Stimulated activated effector memory CD8-positive, alpha-beta T cell treated with anti-CD3 and anti-CD28 coated beads, Interleukin-12 subunit alpha, Interleukin-12 subunit beta, amount 100 ng/mL, for 72 hours (primary cell): ENCODE measurements at places on chromosomes 7 and 10.
A peak's percentile ranks its signal among the peaks of the same experiment; 100 is the strongest.

DNA sequence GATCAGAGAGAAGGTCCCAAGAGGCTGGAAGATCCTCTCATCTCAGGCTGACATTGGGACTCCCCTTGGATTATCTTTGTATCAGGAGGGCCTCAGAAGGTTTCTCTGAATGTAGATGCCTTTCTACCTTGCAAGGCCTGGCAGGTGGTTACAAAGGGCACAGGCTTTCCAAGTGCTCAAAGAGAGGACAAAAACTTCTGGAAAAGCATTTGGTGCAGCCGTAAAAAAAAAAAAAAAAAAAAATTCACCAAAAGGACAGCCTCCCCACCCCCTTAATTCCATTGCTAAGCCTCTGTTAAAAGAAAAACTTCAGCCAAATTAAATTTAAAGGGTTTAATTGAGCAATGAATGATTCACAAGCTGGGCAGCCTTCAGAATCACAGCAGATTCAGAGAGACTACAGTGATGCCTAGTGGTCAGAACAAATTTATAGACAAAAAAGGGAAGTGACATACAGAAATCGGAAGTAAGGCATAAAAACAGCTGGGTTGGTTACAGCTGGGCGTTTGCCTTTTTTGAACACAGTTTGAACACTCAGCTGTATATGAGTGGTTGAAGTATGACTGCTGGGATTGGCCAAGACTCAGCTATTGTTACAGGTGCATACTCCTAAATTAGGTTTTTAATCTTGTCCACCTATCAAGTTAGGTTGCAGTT, 42.5 kb upstream of the LRGUK start:
- no peak for DNase-seq

GRCh38 chr7:20064974-20065862, 152.0 kb downstream of the MACC1 start:
- no peak for DNase-seq

DNA sequence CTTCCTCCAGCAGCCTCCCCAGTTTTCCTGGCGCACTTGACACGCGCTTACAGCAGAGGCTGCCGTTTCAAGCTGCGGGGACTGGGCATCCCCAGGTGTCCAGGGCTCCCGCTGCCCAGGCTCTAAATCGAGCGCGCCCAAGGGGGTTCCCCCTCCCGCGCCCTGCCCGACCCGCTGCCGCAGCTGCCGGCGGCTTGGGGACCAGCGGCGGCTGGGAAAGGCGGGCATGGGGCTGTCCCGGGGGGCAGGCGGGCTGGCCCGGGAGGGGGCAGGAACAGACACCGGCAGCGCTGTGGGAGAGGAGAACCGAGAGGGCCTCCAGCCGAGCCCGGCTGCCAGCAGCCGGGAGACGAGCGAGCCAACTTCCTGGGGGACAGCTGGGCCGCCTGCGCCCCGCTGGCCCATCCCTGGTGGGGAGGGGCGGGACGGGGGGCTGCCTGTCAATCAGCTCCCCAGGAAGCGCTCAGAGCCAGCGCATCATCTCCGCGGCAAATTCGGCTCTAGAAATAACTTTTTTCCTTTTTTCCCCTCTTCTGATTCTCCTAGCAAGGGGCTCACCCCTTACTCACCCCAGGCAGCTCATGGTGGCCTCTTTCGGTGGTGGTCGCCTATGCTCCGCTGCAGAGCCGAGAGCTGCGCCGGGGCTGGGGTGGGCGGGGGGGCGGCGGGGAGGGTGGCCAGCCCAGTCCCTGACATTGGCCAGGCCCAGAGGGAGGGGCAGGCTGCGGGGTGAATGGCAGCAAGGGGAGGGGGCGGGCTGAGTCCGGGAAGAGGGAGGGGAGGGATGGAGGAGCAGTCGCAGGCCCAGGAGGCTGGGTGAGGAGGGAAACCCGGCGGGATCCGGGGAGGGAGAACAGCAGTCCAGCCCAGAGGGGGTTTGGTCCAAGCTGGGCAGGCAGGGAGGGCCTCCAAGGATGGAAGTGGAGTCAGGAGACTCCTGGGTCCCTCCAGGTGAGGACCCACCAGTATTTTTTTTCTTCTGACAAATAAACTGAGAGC, 14.7 kb downstream of the GRID2IP start:
- no peak for DNase-seq

DNA sequence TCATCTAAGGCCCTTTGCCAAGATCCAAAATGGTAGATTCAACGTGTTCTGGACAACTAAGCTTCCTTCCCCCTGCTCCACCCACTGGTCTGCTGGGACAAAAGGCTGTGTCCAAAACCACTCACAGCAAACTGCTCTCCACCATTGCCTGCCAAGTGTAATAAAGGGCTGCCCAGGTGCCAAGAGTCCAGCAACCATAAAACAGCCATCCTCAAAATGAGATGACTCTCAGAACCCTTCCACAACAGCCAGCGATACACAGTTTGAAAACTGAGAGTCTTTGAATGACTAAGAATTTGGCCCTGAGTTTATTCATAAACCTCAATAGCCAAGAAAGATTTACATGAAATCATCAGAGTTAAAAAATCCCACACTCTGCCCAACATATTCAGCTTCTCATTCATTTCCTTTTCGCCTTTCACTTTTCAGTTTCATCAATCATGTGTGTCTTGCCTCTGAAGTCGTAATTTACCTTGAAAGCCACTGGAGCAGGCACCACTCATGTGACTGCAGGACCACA, 658.1 kb upstream of the MGMT start:
- DNase-seq, result no peak

DNA sequence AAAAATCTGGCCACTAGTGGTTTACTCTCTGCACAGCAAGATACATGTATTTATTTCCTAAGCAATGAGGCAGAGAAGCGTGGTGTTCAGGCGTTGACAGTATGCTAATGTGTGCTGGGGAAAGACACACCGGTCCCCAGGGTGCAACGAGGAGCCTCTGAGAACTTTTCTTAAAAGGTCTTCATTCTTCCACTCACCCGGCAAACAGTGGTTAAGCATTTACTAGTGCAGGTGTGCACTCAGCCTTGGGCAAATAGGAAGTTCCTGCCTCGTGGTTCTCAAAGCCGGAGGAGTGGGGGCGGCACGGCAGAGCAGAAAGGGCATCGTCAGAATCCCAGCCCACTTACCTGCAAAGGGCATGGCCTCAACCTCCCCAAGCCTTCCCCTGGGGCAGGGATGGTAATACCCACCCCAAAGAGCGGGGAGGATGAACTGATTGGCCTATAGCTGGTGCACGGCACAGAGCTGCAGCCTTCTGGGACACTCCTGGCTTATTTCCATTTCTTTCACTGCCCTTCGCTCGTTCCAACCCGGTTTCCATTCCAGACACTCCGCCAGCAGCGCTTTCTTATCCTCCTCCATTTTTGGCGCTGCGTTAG, 184.3 kb upstream of the CTBP2 start:
- DNase-seq, result no peak

DNA sequence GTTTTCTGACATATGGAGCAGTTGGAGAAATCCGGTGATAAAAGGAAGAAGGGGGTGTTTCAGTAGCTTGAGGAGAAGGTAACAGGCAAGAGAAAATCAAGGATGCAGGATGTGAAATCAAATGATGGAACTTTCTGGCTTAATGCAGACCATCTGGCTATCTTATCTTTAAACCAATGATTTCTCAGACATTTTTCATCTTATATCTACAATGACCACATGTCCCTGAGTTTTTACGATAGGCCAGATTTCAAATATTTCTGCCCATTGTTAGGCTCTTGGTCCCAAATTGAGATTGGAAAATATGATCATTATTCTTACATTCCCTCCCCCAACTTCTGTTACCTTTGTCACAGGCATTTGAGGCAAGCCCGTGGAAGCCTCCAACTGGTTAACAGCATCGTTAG, 486.8 kb downstream of the SUGCT start:
- DNase-seq, result no peak

GRCh38 chr7:137919987-137920386, 73.2 kb upstream of the DGKI start:
- no peak for DNase-seq

GRCh38 chr7:134632937-134633540, 13.6 kb upstream of the BPGM start:
- DNase-seq, result no peak

DNA sequence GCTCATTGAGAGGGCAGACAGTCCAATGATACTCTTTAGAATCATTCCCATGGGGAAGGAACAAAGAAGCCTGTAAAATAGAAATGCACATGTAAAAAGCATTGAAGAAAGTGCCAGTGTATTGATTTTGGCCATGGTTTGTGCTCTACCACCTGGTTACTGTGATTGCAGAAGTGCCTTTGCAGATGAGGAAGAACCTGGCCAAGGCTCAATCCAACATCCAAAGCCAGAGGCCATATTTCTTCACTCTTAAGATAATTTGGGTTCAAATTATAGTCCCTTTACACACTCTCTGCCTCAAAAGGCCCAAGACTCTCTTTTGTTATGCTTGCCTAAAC, 122.1 kb downstream of the EGFR start:
- DNase-seq, result no peak

- no peak for DNase-seq
Measured at GRCh38 chr10:107264742-107265141, 100.2 kb upstream of the SORCS1 start.

- no peak for DNase-seq
Measured at GRCh38 chr7:143003393-143004051, 23.4 kb downstream of the OR9A2 start.

GRCh38 chr10:51832652-51833383, 133.4 kb upstream of the CSTF2T start:
- DNase-seq, result no peak

- no peak for DNase-seq
Measured at GRCh38 chr10:86798611-86799010, 42.2 kb downstream of the BMPR1A start.

GRCh38 chr10:103127241-103127640, 65.8 kb downstream of the NT5C2 start:
- no peak for DNase-seq

DNA sequence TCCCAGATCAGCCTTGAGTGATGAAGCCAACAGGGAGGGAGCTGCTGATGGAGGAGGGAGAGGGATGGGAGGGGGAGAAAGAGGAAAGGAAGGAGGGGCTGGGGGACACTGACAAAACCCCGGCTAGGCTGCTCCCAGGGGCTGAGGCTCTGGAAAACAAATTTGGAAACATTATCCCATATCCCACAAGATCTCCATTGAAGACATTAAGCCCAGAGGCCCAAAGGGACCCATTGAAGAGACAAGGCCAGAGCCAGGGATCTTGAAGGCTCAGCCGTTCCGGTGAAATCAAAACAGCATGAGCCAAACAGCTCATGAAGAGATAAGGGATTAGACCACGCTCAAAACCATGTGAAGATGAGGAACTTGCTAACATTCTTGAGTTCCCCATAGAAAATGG, 184.3 kb upstream of the ITGB1 start:
- no peak for DNase-seq

- DNase-seq, result peak; percentile 25
Measured at GRCh38 chr10:73889014-73889413, 14.7 kb upstream of the CAMK2G start.

GRCh38 chr7:1943933-1944618, 274.0 kb downstream of the ELFN1 start:
- DNase-seq, result no peak

GRCh38 chr10:79202188-79203013, 133.6 kb downstream of the ZMIZ1 start:
- DNase-seq, result peak; percentile 70

- DNase-seq, result no peak
Measured at GRCh38 chr7:132077971-132078685, 498.1 kb downstream of the PLXNA4 start.

GRCh38 chr7:155448632-155449007, 9.3 kb upstream of the EN2 start:
- DNase-seq, result no peak

- DNase-seq, result peak; percentile 60
Measured at GRCh38 chr10:103278862-103279298, 1.9 kb downstream of the INA start.

GRCh38 chr7:131352032-131352431, 24.4 kb downstream of the MKLN1 start:
- no peak for DNase-seq

GRCh38 chr7:155493744-155494538, 36.0 kb downstream of the EN2 start:
- DNase-seq, result no peak

DNA sequence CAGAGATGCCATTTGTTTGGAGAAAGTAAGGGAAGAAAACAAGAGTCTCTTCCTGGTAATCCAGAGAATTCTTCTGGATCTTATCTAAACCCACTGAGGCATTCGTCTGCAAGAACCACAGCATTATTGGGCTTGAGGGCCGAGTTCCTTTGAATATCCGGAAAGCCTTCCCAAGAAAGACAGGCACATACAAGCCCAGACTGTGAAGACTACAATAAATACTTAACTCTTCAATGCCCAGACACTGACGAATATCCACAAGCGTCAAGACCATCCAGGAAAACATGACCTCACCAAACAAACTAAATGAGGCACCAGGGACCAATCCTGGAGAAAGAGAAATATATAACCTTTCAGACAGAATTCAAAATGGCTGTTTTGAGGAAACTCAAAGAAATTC, 99.0 kb downstream of the RNF32 start:
- no peak for DNase-seq

DNA sequence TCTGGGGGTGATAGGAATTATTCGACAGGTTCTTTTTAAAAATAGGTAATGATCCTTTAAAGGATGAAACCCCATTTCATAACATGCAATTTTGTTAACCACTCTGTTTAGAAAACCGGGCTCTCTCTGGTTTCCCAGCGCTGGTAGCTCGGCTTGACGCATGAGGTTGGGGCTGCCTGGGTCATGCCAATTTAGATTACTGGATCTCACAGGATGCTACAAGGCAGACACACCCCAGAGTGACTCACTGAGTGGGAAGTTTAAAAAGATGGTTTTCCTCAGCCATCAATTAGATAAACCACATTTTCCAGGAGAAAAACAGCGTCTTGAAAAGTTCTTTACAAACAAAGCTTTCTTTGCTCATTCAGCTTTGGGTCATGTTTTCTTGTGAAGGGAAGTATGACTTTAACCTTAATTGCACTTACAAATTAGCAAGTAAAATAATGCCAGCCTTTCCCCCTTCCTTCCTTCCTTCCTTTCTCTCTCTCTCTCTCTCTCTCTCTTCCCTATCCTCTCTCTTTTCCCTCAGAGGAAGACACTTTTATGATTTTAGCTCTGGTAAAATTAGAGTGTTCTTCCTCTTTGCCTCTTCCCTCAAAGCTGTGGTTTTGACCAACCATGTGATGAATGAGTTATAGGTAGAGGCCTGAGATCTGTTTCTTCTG, 99.8 kb downstream of the EPDR1 start:
- no peak for DNase-seq

DNA sequence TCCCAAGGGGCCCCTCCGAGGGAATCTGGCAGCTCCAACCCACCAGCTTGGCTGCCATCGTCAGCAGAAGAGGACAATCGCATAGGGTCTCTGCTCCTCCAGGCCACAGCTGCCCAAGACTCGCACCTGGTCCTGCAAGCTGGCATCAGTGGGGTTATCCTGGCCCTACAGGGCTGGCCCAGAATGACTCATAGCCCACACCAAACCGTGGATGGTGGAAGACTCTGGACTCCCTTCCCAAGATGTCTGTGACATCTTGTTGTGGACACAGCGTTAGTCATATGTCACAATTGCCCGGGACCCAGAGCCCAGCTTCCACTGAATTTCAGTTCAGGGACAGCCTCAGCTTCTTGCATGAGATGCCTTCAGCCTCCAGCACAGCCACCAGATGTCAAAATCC, 91.5 kb upstream of the CUX1 start:
- no peak for DNase-seq

GRCh38 chr10:114442091-114442630, 37.9 kb upstream of the AFAP1L2 start:
- no peak for DNase-seq
